ENCODE measurements at places on chromosomes 3 and 15.

DNA sequence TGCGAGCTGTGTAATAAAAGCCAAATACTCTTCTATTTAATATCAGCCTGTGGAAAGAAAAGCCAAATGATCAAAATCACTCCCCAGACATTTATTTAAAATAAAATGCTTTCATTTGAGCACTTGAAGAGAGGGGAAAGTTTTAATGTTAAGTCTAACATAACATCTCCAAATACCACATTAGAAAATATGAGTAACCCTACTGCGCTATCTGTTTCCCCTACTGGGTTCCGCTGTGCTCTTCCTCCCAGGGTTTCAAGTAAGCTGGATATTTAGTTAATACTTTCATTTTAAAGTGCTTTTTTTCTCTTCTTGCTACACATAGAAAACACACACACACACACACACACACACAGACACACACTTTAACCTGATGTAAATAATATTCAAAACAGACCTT, 6.7 kb upstream of the VGLL4 start:
- DNase-seq = no peak

DNA sequence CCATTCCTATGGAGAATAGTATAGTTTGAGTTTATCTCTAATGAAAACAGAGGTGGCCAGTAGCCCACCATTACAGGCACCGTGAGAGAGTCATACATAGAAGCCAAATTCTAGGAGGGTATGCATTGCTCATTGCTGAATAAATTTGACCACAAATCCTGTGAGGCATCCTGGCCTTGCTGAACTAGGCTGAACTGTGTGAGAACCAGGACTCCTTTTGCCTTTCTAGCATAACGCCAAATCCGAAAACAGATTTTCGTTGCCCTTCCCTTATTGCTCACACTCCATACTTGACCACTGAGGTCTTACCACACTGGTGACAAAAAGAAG, 50.4 kb downstream of the SLC2A2 start:
- DNase-seq = no peak

GRCh38 chr3:60469481-60469880, 781.8 kb downstream of the FHIT start:
- no peak for DNase-seq

- DNase-seq = no peak
Measured at GRCh38 chr3:61862614-61863289, 301.4 kb downstream of the PTPRG start.

DNA sequence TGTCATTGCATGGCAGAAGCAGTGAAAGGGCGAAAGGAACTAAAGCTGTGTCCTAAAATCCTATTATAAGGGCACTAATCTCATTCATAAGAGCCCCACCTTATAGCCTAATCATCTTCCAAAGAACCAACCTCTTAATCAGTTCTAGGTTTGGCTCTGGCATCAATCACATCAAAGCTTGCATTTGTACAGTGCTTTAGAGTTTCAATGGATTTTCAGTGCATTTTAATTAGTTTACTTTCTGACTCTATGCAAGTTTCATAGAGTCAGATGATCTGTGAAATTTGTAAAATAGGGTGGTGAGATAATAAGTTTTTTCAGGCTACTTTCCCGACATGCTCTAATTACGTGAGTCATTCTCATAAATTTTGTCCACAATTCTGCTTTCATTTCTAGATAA, 341.1 kb downstream of the DIPK2A start:
- DNase-seq = no peak

DNA sequence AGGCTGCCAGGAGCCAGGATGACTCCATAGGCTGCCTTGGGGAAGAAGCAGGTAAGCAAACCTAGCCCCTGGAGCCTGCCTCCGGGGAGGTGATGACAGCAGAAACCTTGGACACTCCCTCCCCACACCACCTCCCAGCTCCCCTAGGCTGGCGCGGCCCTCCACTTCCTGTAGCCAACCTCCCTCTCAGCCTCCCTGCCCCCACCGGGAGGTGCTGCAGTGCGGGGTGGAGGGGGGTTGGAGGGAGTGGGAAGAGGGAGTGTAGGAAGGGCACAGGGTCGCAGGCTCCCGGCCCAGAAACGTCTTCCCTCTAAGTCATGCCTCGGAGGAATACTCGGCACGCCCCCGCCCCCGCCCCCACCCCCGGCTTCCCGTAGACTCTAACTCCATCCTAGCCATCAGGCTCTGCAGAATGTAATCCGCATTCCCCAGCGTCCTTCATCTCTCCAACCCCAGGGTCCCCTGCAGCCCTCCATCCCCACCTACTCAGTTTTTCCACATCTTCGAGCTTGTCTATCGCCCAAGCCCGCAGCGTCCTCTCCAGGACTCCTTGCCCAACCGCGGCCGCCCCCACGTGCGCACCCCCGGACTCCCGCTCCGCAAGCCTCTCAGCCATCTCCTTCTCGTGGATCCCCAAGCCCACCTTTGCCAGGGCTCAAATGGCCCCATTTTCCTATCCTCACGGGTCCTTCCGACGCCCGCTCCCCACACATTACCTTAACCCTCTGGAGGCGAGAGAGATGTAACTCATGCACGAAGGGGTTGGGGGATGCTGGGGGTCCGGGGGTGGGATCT, 528 bp downstream of the LPCAT4 start:
- no peak for DNase-seq

GRCh38 chr3:84504761-84505160, 454.0 kb upstream of the CADM2 start:
- no peak for DNase-seq

DNA sequence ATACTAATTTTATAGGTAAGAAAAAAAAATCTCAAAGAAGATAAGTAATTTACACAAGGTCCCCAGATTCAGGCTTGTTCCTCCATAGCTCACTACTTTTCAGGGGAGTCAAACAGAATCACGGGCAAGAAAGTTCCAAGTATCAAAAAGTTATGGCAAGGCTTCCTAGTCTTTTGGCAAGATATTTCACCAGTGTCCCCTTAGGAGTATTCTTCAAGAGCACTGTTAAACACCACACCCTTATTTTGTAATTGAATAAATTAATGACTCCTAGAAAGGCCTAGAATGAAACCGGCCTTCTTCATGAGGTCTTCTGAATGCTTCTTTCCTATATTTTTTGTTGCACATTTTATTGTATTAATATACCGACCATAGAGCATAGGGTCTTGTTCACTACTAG, 109.7 kb downstream of the MYLK start:
- DNase-seq = no peak

GRCh38 chr3:52439426-52440248, 5.3 kb downstream of the SEMA3G start:
- no peak for DNase-seq

- no peak for DNase-seq
Measured at GRCh38 chr3:72462595-72463011, 385.6 kb downstream of the SHQ1 start.

DNA sequence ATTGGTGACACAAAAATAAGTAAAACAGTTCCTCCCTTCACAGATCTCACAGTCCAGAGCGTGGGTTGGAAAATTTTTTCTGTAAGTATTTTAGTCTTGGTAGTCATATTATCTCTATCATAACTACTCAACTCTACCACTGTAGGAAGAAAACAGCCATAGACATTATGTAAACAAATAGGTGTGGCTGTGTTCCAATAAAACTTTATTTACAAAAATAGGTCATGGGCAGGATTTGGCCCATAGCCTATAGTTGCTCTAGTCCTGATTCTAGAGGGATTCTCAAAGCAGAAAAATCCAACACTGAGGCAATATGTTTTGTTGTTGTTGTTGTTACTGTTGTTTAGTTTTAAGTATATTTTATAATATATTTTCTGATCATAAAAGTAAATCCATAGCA, 206.1 kb upstream of the GADL1 start:
- DNase-seq = no peak

GRCh38 chr3:55620351-55621025, 133.4 kb upstream of the WNT5A start:
- no peak for DNase-seq

DNA sequence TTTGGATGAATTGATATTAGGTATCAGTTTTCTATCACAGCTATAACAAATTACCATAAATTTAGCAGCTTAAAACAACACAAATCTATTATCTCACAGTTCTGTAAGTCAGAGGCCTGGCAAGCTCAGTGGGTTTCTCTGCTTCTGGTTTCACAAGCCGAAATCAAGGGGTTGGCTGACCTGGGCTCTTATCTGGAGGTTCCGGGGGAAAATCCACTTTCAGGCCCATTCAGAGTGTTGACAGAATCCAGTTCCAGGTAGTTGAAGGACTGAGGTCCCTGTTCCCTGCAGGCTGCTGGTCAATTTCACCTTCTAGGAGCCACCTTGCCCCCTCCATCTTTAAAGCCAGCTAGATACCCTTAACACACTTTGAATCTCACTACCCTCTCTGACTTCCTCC, 11.1 kb upstream of the HHATL start:
- no peak for DNase-seq

Data from suprapubic skin (tissue), 4 donors.